ENCODE measurements at places on chromosomes 13 and 19.

DNA sequence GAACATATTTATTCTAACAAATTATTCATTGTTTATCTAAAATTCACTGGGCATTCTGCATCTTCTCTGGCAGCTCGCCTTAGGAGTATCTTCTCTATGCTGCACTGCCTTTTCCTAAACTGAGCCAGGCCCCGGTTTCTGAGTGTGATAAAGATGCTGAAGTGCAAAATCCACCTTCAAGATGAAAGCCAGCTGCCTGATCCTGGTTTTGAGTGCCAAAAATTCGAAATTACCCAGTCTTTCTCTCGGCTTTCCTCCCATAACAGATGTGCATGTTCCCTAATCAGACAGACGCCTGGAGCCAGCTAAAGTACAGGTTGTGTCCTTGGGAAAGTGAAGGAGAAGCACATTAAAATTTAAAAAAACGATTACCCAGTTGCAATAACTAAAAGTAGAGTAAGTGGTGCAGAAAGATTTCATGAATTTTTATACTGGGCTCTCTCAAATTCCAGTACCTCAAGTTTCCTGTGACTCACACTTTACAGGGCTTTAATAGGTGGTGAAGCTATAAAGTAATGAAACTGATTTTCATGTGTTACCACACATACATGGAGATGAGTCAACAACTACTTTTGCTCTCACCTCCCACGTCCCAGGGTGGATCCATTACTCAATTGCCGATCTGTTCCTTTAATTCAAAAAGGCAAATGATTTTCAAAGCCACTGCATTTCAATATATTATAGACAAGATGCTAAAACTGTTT is 65.0 kb upstream of the GTF2F2 start:
- peak; percentile 79 for DNase-seq

DNA sequence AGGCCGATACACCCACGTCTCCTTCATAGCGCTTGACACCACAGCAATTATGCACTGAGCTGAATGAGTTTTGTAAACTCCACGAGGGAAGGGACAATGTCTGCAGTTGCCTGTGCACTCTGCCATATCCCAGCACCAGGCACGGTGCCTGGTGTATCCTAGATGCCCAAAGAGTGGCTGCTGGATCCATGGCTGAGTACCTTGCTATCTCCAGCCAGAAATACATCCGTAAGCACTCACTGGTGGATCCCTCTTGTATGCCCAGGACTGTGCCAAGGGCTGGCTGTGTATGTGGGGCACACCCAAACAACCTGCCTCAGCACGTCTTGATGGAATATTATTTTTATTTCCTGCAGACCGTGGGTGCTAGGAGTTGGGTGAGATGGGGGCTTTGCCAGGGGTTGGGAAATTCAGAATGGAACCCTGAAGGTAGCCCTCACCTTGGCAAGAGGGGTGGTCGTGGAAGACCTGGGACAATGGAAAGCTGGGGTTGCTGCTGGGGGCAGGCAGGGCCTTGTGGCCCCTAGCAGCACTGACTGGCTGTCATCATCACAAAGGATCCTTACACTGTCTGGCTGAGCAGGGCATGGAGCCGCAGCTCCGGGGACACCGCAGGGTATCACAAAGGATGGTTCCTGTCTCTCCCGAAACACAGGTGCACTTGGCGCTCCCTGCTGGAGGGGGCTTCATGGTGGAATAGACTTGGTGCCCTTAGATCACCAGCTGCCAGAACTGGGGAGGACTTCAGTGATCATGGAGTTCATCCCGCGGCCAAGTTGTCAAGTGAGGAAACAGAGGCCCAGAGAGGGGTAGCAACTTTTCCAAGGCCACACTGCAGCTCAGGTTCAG is 131.3 kb downstream of the URI1 start:
- no peak for DNase-seq

DNA sequence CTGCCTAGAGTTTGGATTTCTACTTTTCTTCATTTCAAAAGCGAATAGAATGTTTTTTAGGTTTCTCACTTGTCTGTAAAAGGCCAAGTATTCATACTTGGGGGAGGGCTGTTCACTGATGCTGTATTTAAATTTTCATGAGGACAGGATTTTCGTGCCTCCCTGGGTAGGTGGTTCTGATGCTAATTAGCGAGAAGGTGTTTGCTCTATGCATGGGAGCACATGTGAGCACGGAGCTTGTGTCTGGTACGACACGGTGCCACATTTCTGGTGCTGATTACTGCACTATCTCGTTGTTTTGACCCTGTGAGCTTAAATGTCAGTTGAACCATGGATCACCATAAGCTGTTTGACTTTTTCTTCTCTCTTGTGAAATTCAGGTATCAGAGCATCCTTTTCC is 45.8 kb downstream of the MTUS2 start:
- DNase-seq: no peak

DNA sequence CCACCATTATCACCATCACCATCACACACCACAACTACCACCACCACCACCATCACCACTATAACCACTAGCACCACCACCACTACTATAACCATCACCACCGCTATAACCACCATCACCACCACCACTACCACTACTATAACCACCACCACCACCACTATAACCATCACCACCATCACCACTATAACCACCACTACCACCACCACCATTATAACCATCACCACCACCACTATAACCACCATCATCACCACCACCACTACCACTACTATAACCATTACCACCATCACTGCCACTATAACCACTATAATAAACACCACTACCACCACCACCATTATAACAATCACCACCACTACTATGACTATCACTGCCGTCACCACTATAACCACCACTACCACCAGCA is 173.2 kb downstream of the DCLK1 start:
- DNase-seq: no peak

DNA sequence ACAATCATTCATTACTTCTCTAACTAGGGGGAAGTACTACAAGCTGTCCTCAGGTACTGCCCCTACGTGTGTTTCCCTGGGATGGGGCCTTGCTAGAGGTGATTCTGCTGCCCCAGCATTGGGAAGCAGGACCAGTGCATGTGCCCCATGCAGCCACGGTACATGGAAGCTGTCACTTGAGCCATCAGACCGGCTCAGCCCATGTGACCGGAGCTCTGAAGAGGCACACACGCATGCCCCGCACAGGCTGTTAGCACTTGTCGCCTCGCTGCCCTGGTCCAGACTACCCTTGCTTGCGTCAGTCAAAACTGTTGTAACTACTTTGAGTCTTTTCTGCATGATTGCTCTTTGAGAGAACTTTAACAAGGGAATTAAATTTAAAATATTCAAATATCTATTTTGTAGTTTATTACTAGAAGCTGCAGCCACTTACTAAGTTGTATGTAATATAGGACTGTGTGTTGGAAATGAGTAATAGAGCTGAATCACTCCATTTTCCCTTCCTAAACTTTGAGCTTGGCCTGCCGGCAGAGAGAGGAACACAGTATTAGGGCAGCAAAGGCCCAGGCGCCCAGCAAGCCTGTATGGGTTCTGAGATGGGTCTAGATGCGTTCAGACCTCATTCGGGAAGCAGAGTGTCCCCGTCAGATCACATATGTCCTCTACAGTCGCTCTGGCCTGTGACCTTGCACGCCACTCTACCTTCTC is 42.2 kb downstream of the DHRS12 start:
- DNase-seq: no peak

- no peak for DNase-seq
Observed at GRCh38 chr19:57389194-57389729, 392 bp upstream of the ZNF548 start.

DNA sequence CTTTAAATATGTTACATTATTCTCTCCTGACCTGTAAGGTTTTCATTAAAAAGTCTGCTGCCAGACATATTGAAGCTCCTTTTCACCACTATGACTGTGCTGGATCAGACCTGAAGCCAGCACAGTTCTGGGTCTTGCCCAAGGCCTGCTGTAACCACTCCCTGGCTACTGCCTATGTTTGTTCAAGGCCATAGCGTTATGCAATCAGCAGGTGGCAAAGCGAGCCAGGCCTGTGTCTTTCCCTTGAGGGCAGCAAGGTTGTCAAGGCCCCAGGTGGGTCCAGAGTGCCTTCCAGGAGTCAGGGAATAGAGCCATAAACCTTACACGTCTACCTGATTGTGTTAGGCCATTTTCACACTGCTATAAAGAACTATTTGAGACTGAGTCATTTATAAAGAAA is 496.8 kb upstream of the PCDH9 start:
- DNase-seq: no peak

DNA sequence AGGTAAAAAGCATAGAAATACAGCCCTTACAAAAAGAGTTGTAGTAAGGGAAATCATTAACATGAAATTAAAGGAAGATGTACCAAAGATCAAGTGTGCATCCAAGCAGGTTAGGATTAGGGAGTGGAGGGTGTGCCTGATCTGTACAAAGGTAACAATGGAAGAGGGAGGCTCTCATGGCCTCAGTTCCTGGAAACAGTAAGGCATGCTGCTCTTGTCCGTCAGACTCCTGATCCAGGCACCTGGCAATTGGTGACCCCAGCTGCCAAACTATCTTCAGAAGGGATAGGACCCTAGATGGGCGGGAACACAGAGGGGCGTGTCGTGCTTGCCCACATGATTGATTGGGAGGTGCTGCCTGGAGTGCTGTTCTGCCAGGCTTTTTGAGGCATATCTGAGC is 4.5 kb downstream of the TEX26 start:
- no peak for DNase-seq

GRCh38 chr19:43807651-43808050 is 5.4 kb upstream of the LYPD5 start:
- DNase-seq: no peak

DNA sequence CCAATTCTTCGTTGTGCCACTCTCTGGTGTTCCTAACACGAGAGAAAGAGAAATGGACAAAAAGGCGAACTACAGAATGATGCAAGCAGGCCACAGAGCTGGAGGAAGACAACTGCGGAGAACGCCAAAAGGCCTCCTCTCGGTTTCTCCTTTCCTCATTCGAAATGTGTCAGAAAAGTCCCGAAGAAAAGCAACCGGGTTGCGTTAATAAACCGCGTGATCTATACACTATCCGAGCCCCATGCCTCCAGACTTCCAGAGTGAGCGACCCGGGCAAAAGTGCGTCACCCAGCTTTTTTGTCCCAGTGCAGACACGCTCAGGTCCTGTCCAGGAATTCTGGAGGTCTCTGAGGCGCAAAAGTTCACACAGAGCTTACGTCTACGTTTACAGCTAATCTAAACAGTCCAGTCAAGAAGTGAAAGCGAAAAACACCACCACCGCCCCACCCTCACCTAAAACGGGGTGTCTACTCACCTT is 413 bp downstream of the N4BP2L2 start:
- DNase-seq: peak; percentile 56

DNA sequence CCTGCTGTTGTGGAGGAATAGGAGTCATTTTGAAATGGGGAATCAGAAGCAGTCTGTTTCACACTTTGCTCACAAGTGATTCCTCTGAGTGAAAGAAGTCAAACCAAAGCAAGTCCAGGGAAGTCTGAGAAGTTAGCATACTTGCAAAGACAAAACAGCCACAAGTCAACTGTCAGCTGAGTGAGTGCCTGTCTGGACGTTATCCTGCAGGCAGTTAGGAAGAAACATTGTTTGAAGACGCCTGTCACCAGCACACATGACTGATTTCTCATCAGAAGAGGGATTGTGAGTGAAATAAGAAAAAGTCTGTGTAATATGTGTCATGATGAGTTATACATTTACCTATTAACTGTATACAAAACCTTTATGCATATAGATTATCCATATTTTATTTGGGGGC is 153.5 kb downstream of the KCNRG start:
- no peak for DNase-seq

GRCh38 chr19:49437231-49437630 is 4.1 kb downstream of the SLC17A7 start:
- DNase-seq: no peak

- DNase-seq: no peak
Observed at GRCh38 chr13:28984825-28985224, 164.7 kb downstream of the MTUS2 start.

- no peak for DNase-seq
Observed at GRCh38 chr13:79128158-79128557, 277.9 kb downstream of the RBM26 start.

DNA sequence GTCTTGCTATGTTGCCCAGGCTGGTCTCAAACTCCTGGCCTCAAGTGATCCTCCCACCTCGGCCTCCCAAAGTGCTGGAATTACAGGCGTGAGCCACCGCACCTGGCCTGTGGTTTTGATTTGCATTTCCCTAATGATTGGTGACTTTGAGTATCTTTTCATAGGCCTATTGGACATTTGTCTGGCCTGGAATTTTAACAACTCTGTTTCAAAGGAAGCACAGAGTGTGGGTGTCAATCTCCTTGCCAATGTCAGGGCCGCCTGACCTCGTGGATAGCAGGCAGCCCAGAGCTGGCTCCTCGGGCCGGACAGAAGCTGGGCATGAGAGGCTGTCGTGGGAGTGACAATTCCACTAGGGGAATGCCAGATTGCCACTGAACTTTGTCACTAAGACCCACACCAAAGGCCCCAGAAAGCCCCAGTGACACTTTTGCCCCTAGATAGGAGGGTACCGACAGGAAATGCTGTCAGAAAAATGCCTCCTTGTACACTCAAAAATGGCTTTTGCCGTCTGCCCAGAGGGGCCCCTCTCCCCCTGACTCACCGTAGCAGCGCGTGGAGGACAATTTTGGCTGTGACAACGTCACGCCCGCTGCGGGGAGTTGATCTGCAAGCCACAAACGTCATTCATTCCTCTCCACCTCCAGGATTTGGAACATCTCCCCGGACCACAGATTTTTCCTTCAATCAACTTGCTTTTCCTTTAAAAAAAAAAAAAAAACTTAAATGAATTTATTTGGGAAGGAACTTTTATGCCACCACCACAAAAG is 11.7 kb upstream of the ADGRE5 start:
- peak; percentile 60 for DNase-seq

GRCh38 chr19:33498391-33499000 is 23.1 kb downstream of the PEPD start:
- DNase-seq: no peak

DNA sequence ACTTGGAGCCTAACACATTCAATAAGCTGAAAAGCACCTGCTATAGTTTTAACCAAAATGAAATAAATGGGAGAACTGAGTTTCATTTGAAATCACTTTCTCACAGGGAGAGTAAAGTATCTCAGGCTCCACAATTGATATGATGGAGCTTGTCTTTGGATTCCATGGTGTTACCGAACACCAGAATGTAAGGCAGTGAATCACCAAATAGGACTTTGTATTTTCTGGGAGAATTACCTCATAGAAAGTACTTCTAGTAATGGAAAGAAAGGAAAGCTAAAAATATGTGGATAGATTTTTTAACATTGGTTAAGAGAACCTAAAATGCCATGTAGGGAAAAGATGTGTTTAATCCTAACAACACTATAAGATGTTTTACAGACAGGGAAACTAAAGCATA is 123.6 kb downstream of the NALCN start:
- DNase-seq: no peak

All from AG20443 (cell line).